Caki2 (cell line): ENCODE measurements at places on chromosomes 11 and 22. TPM values are rescaled to one million over a fixed set of nuclear protein-coding genes. Genes with fewer than 3 reads are reported as not detected.

PACS1 gene
- total RNA-seq: 4.2 and 15.9 TPM in 2 replicates

DNA sequence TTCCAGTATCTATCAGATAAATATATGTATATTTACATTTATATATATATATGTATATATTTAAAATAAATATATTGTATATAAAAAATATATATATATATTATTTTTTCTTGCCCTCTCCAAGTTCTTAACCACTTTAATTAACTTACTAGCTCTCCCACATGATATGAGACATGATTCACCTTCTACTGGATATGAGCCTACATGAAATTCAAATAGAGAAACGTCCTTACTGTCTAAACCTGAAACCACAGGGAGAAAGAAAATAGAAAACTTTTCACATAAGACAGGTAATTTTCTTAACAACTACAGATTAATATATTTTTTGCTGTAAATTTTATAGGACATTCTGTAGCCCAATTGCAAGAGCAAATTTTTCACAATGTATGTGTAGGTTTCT lies 391.6 kb downstream of the ETS1 start:
- DNase-seq: no peak

DNA sequence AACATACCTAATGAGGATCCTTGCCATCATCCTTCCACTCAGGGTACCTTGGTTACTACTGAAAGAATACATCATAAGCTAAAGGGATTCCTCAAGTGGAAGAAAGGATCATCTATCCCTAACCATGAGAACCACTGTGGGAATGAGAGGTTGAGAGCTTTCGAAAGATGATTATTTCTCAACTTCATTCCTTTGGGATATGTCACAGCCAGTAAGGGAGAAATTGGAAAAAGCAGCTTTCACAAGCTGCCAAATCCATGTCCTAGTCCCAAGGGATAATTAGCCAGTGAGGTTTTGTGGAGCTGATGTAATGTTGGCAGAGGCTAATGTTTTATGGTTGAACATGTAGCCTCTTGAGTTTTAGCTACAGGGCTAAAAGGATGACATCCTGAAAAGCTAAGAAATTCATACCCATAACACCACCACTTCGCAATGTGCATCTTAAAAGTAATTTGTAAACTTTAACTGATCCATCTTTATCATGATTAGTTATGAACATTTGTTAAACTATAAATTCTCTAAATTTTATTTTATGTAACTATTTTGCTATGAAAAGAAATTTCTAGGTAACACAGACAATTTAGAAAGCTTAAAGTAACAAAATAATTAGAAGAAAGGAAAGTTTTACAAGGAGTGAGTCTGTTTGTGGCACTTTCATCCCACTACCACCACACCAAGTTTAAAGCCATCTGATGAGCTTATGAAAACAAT lies 123.9 kb downstream of the MRTFA start:
- DNase-seq: peak; percentile 81

GRCh38 chr11:88208745-88209144 lies 33.5 kb upstream of the RAB38 start:
- no peak for DNase-seq

- DNase-seq: peak; percentile 65
Measured at GRCh38 chr11:9506489-9507276, 45.9 kb downstream of the ZNF143 start.

DNA sequence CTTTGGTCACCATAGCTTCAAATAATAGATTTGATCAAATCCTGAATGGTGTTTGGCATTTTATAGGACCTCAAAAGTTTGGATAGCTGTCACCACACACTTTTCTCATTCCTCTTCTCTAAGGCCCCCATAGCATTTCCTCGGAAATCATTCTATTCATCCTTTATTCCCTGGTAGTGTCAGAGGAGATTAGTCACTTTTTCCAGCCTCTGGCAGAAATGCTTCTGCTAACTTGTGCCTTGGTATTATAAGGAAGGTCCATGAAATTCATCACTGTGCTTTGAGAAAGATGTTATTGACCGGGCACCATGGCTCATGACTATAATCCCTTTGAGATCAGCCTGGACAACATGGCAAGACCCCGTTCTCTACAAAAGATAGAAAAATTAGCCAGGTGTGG lies 19.7 kb upstream of the NUP160 start:
- no peak for DNase-seq

GRCh38 chr11:372809-373715 lies 3.8 kb downstream of the B4GALNT4 start:
- DNase-seq: no peak

- no peak for DNase-seq
Measured at GRCh38 chr11:67613960-67614715, 7.4 kb downstream of the NDUFV1 start.
